ENCODE measurements at places on chromosomes 13 and 19.

DNA sequence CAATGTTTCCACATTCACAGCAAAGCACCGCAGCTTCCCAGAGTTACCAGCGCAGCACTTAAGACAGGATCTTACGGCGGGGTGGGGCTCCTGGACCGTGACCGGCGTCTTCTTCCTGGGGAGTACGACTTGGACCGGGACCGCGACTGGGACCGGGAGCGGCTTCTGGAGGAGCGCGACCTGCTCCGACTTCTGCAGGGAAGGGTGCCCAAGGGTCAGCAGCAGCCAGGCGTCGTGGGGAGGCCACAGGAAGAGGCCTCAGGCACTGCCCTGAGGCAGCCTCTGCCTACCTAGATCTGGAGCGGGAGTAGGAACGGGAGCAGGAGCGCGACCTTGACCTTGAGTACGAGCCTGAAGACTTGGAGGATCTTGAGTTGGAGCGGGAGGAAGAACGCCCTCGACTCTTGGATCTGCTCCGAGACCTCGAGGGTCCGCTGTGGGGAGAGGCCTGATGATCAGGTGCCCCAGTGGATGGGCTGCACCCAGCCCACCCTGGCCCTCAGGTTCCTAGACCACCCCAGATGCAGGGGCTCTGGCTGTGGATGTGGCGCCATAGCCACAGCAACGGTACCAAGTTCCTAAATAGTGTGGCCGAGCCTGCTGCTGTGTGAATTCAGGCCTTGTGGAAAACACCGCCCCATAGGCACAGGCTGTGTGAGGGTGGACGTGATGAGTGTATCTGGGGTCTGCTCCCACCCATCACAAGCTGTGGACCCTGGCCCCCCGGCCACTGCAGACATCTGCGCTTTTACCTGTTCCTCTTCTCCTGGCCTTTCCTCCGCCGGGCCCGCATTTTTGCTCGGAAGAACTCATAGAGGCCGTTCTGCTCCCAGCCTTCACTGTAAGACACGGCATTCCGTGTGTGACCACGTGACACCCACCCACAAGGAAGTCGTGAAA, 21.9 kb downstream of the CHERP start:
- no peak for DNase-seq

DNA sequence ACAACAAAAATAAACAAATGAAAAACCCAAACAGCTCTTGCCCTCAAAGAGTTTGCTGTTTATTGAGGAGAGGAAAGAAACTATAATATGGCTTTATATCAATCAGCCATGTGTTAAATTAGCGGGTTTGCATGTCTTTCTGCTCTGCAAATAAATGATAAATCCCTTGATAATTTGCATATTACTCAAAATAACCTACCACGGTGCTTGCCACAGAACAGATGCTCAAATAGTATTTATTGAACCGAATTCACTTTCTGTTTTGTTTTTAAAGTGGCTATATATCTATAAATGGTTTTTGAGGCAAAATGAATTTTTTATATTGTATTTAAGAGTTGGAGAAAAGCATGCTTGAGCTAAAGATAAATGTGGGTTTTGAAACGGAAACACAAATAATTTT, 428.1 kb downstream of the ITGBL1 start:
- DNase-seq: no peak

DNA sequence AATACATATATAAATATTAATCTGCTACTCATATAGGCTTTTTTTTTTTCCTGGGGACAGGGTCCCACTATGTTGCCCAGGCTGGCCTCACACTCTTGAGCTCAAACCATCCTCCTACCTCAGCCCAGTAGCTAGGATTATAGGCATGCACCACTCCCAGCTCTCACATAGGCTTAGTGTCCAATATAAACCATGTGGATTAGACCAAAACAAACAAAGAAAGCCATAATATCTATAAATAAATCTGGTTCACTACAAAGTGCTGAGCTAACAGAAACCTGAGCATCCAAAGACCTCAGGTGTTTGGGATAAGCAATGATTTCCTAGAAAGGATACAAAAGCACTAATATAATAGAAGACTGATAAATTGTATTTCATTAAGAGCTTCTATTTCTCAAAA, 26.0 kb downstream of the TBC1D4 start:
- no peak for DNase-seq

- DNase-seq: no peak
These were observed 30.8 kb upstream of the PEPD start for GRCh38 chr19:33552191-33552927.

GRCh38 chr13:26973946-26974345, 197.7 kb downstream of the USP12 start:
- DNase-seq: no peak

DNA sequence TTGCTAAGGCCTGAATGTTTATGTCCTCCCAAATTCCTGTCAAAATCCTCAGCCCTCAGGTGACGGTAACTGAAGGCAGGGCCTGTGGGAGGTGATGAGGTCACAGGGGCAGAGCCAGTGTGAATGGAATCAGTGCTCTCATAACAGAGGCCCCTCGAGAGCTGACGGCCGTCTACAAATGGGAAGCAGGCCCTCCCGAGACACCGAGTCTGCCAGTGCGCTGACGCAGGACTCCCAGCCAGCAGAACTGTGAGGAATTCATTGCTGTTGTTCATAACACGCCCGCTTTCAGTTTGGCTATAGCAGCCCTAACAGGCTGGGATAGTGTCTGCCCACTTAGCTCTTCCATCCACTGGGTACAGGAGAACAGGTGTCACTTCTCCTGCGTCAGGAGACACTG, 41.2 kb downstream of the CARS2 start:
- no peak for DNase-seq

DNA sequence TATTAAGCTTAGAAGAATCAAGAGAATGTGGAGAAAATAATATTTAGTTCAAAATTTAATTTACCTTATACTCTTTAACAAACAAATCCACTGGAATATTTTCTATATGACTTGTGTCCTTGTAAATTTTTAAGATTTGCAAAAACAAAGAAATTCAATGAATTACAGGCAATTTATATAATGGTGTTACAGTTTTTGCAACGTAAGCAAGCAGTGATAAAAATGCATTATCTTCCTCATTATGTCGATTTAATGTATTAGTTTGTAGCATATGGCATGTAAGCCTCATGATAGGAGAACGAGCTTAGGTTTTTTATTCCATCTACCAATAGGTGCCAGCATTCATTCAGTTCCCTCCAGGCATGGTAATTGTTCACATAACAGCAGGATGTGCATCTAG, 100.0 kb upstream of the PCDH9 start:
- DNase-seq: no peak

GRCh38 chr13:41842036-41842620, 118.8 kb downstream of the VWA8 start:
- no peak for DNase-seq

DNA sequence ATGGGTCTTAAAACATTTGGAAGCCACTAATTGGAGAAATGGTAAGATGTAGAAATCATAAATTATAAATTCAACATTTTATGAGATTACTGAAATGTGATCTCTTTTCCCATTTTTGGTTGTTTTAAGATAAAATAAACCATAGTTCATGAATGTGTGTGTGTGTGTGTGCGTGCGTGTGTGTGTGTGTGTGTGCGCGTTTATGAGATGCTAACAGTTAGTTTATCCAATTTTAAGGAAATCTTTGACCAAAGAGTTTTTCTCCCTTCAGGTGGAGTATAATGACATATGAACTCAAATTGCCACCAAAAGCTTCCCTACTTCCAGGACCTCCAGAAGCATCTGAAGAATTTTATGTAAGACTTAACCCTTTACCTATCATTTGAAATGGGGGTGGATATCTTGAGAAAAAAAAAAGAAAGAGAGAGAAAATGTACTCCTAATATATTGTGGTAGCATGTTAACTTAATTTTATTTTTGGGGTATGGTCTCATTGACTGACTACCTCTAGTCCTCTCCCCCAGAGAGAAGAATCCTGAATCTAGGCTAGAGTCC, 98.1 kb upstream of the AKAP11 start:
- DNase-seq: no peak

GRCh38 chr13:25213715-25214114, 41.6 kb upstream of the AMER2 start:
- DNase-seq: no peak

- peak; percentile 11 for DNase-seq
These were observed 1.2 kb downstream of the APLP1 start for GRCh38 chr19:35869327-35870123.

- no peak for DNase-seq
These were observed 636 bp upstream of the FOXO1 start for GRCh38 chr13:40666933-40667621.

DNA sequence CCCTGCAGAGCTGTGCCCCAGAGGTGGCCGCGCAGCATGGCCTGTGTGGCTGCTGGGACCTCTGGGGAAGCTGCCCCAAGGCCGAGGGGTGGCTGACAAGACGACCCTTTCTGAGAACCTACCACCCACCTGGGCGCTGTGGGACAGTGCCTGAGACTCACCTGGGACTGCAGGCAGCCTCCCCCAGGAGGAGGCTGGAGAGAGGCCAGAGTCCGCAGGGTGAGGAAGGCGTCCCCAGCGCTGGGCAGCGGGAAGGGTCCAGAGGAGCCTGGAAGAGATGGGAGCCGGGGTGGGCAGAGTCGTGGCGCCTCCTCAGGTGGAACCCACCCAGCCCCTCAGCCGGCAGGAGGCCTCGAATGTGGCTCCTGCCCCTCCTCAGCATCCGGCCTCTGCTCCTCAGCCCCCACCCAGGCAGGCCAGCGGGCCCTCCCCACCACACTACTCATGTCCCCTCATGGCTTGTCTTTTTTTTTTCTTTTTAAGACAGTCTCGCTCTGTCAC, 25.3 kb downstream of the CILP2 start:
- no peak for DNase-seq

GRCh38 chr13:20192836-20193161, at the start of gene GJB2:
TSS of gene GJB2 (minus strand) at chr13:20192938. CDS start at chr13:20189581, 3,357 bp downstream.
- DNase-seq: no peak

- no peak for DNase-seq
These were observed 225.7 kb downstream of the LMO7 start for GRCh38 chr13:75861786-75862185.

All from NCI-H2081 treated with DMSO at 0.1 percent for 48 hours (cell line).